ENCODE measurements at places on chromosomes 5 and 9.

- DNase-seq, result peak; percentile 61
Observed at GRCh38 chr5:142015781-142016533, 3.1 kb upstream of the GNPDA1 start.

DNA sequence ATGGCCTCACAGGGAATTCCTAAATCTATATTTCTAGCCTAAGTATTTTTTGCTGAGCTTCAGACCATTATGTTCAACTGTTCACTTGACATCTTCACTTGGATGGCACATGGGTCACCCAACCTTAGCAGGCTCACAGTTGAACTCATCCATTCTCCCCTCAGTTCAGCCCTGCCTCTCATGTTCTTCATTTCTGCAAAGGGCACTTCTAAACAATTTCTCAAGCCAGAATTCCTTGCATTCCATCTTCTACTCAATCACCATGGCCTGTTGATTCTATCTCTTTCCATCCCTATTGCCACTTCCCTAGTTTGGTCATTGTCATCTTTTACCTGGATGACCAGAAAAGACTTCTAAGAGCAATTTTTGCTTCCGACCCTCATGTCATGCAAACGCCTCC is 7.3 kb upstream of the RGS3 start:
- no peak for DNase-seq

DNA sequence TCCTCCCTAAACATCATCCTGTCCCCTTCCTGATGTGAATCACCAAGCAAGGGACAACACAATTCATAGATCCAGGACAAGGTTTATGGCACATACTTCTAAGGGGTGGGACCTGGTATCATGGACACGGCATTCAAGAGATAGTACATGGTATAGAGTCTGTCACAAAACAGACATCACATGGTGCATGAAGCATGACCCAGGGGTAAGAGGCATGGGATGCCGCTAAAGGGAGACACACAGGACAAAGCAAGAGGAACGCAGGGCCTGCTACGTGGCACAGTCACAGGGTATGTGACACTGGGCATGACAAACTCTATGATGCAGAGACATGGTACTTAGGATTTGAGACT is 20.7 kb downstream of the GSN start:
- no peak for DNase-seq

DNA sequence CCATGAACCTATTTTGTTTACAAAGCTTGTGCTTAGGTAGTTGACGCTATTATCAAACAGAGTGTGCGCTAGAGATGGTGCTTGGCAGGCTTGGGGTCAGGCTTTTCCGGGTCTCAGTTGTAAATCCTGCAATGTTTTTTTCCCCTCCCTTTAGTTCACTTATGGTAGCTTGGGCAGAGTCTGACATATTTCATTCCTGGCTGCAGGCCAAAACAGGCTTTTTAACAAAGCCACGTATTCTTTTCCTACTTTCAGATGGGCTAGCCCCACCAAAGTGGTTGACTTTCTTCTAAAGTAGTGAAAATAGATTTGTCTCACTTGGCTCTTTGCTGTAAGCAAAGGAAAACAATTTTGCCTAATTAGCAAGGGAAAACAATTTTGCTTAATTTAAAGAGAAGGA is 58.0 kb upstream of the FBN2 start:
- no peak for DNase-seq

- DNase-seq, result no peak
Observed at GRCh38 chr5:144436007-144436406, 265.3 kb downstream of the KCTD16 start.

- DNase-seq, result no peak
Observed at GRCh38 chr5:14025569-14026286, 81.2 kb upstream of the DNAH5 start.

- DNase-seq, result no peak
Observed at GRCh38 chr5:97923496-97923895, 740.4 kb upstream of the RIOK2 start.

DNA sequence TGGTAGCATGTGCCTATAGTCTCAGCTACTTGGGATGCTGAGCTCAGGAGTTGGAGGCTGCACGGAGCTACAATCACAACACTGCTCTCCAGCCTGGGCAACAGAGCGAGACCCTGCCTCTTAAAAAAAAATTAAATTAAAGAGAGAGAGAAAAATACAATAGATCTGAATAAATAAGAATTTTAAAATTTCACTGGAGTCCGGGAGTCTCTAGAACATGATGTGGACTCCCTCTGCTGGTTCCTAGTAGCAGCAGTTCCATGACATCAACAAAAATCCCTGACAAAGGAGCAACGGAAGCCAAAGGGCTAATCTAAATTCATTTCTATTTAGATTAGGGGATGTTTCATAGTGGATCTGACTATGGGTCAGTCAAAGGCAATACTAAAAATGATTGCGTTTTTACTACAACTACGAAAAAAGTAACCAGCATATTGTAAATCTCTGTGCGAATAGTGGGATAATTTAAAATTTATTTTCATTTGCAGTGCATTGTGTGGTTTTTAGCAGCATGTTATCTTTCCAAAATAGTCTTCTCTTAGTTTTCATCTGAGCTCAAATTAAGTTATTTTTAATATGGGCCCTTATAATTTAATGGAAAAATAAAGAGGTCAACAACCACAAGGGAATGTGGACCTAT is 6.7 kb downstream of the INIP start:
- no peak for DNase-seq

- no peak for DNase-seq
Observed at GRCh38 chr5:132998556-132998955, 27.8 kb downstream of the ZCCHC10 start.

DNA sequence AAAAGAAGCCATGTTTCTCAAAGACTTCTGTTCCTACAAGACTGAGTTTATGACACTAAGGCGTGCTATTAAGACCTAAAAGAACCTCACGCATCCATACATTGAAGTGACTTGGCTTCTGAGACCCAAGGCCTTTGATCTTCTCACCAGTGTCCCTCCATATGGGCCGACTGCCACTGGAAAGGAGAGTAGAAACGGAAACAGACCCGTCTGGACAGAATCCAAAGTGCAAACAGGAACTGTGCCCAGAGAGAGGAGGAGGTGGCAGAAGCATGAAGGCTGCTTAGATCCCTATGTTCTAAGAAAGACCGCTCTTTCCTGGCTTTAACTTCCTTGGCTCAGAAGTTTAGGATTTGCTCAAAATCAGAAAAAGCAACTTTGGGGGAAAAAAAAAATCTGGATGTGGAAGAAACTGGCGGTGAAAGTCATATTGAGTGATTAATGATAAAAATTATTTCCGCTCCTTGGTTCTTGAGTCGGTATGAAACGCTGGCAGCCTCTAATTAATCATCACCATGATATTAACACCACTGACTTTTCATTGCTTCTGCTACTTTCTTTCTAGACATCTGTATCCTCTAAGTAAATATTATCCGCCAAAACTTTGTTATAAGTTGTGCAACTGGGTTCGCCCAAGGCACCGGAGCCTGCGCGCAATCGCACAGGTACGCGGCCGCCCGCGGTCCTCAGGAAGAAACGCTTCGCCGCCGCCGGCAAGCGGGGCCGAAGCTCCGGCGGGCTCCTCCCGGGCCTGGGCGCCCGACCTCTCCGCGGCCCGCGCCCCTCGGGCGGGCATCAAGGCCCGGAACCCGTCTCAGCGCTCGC is 726 bp downstream of the DAP start:
- DNase-seq, result peak; percentile 54

DNA sequence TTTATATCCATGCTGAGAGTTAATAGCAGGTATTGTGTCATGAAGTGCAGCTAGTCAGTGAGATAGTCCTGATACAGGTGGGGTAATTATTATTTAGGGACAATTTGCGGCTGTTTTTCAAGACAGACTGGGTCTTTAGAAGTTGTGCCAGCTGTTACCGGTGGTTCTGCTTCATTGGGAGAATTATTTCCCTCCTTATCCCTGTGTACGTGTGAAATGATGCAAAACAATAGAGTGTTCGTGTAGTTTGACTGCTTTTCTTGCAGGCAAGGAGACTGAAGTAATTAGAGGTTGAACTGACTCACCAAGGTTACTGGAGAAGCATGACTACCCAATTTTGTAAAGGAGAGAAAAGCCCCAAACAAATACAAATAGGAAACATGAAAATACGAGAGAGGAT is 101.7 kb downstream of the ARRDC3 start:
- no peak for DNase-seq

DNA sequence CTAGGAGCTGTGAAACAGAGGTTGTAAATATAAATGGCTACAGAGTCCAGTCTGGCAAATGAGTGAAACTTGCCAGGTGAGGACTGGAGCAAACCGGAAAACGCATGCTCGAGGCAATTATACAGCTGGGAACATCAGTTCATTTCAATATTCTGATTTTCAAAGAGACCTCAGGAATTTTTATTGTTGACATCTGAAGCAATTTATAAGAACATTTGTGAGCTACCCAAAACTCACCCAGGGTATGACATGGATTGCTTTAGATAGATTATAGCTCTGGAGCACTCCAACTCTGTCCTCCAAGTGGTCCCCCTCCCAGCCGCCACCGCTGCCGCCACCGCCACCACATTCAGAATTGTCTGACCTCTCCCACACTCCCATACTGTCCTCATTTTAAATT is 84.6 kb upstream of the GRAMD2B start:
- no peak for DNase-seq

DNA sequence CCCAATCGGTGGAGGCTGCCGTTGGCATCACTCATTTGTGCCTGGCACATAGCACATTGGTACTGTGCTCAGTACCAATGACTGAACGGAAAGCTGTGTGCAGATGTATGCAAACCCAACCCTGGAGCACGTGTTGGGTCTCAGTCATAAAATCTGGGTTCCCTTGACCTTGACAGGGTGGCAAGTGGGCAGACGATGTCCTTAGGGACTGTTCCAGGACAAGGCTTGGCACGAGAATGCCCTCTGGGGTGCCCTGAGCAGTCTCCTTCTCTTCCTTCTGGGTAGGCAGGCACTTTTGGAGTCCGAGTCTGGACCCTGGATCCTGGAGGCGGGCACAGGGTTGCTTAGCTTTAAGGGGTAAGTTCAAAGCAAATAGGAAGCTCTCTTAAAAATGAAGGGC is 75.8 kb downstream of the MACROH2A1 start:
- peak; percentile 5 for DNase-seq

All from CD4-positive, alpha-beta T cell treated with Interleukin-17A for 4 hours (primary cell).